Activated T-helper 2 cell treated with anti-CD3 and anti-CD28 coated beads, Interferon-gamma antibody, Interleukin-2, Interleukin-4, amounts not matched to agents 10 μg/mL and 5 μg/mL and 100 μg/mL, durations not matched to agents 14 hours and 24 hours and 36 hours (primary cell): ENCODE measurements at places on chromosomes 4 and X.
A peak's percentile ranks its signal among the peaks of the same experiment; 100 is the strongest.

DNA sequence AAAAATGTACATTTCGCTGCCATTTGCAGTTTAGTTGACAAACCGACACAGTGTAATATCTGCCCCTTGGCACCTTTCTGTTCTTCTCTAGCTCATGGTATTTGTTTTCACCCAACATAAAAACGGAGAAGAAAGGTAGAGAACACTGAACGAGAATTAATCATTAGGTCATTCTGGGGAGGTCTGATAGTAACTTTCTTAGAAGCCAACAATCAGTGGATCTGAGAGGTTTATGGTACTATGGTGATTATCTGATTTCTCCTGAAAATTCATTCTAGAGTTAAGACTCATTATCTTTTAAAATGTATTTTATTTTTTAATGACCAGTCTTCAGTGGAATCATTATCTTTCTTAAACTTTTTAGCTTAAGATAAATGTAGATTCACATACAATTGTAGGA is 8.5 kb downstream of the RAPGEF2 start:
- H3K4me1 ChIP-seq = peaks cover 34% of the 10 kb centered on the region
- no peak overlapping the region for H3K4me3 ChIP-seq
- no peak for DNase-seq
- H3K36me3 ChIP-seq = peaks cover 4% of the 10 kb centered on the region

- no peak for DNase-seq
- H3K36me3 ChIP-seq = no peaks in the 10 kb centered on the region
- H3K27ac ChIP-seq = no peak overlapping the region
- no peaks in the 10 kb centered on the region for H3K27me3 ChIP-seq
- H3K4me1 ChIP-seq = no peaks in the 10 kb centered on the region
- H3K4me3 ChIP-seq = no peak overlapping the region
Measured at GRCh38 chr4:29549342-29549741, 1170.8 kb upstream of the PCDH7 start.

DNA sequence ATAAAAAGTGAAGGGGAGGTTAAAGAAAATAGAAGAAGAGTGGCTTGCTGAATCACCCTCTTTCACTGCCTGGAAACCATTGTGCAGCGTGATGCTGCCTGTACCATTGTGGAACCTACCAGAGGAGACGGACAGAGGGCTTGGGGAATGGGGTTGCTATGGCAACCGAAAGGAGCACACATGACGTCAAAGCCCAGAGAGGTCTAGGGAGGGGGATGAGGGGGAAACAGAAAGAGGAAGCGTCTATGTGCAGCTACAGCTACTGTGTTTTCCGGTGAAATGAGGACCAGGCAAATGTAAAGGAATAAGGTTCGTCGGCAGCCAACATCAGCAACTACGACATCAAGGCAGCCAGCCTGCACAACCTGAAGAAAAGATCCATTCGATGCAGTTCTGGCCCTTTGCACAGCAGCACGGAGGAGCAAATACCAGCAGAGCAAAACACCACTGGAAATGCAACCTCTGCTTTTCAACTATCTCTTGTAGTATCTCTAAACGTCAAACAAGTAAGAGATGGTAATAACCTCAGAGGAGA is at the start of gene MAPK10:
Gene MAPK10, minus strand, starts transcription at position 110 of the 535 bp plus-strand sequence.
- no peaks in the 10 kb centered on the region for H3K36me3 ChIP-seq
- peaks cover 12% of the 10 kb centered on the region for H3K27me3 ChIP-seq
- H3K4me3 ChIP-seq = peak within 1 kb of the TSS; percentile 72
- peak; percentile 64 for DNase-seq
- H3K4me1 ChIP-seq = peaks cover 12% of the 10 kb centered on the region

GRCh38 chrX:37800717-37801116 is 20.9 kb downstream of the CYBB start:
- H3K4me3 ChIP-seq = no peak overlapping the region
- DNase-seq = no peak
- no peak overlapping the region for H3K27ac ChIP-seq
- H3K36me3 ChIP-seq = no peaks in the 10 kb centered on the region
- peaks cover 2% of the 10 kb centered on the region for H3K4me1 ChIP-seq

GRCh38 chr4:8468746-8469535 is 28.4 kb downstream of the TRMT44 start:
- no peaks in the 10 kb centered on the region for H3K27me3 ChIP-seq
- H3K36me3 ChIP-seq = peaks cover 27% of the 10 kb centered on the region
- DNase-seq = peak; percentile 29
- no peaks in the 10 kb centered on the region for H3K4me1 ChIP-seq
- H3K4me3 ChIP-seq = no peak overlapping the region
- H3K27ac ChIP-seq = no peak overlapping the region

GRCh38 chr4:11505221-11505971 is 76.7 kb upstream of the HS3ST1 start:
- peak; percentile 11 for DNase-seq
- H3K27me3 ChIP-seq = peaks cover 2% of the 10 kb centered on the region
- H3K4me3 ChIP-seq = no peak overlapping the region
- peak overlapping the region; percentile 58 for H3K27ac ChIP-seq
- H3K4me1 ChIP-seq = peaks cover 32% of the 10 kb centered on the region
- peaks cover 3% of the 10 kb centered on the region for H3K36me3 ChIP-seq

- no peak overlapping the region for H3K27ac ChIP-seq
- H3K36me3 ChIP-seq = no peaks in the 10 kb centered on the region
- no peak for DNase-seq
- H3K27me3 ChIP-seq = no peaks in the 10 kb centered on the region
Measured at GRCh38 chr4:21507439-21507838, 441.1 kb downstream of the KCNIP4 start.

- H3K27ac ChIP-seq = no peak overlapping the region
- H3K4me3 ChIP-seq = no peak overlapping the region
- no peak for DNase-seq
- H3K27me3 ChIP-seq = no peaks in the 10 kb centered on the region
- no peaks in the 10 kb centered on the region for H3K36me3 ChIP-seq
Measured at GRCh38 chr4:186775902-186776301, 52.2 kb upstream of the FAT1 start.

- H3K27me3 ChIP-seq = no peaks in the 10 kb centered on the region
- H3K36me3 ChIP-seq = no peaks in the 10 kb centered on the region
- H3K4me3 ChIP-seq = no peak overlapping the region
- no peak for DNase-seq
- H3K4me1 ChIP-seq = no peaks in the 10 kb centered on the region
- no peak overlapping the region for H3K27ac ChIP-seq
Measured at GRCh38 chr4:66376396-66376795, 706.1 kb upstream of the EPHA5 start.

- H3K4me1 ChIP-seq = peaks cover 34% of the 10 kb centered on the region
- H3K36me3 ChIP-seq = peaks cover 7% of the 10 kb centered on the region
- DNase-seq = peak; percentile 31
- H3K27me3 ChIP-seq = no peaks in the 10 kb centered on the region
Measured at GRCh38 chrX:53435997-53436396, 1.8 kb upstream of the HSD17B10 start.

GRCh38 chr4:4871242-4871572 is 11.7 kb downstream of the MSX1 start:
- no peaks in the 10 kb centered on the region for H3K4me1 ChIP-seq
- no peak overlapping the region for H3K4me3 ChIP-seq
- DNase-seq = no peak

GRCh38 chr4:15233626-15234025 is 194.2 kb upstream of the C1QTNF7 start:
- peak overlapping the region; percentile 10 for H3K27ac ChIP-seq
- H3K36me3 ChIP-seq = no peaks in the 10 kb centered on the region
- DNase-seq = peak; percentile 20

DNA sequence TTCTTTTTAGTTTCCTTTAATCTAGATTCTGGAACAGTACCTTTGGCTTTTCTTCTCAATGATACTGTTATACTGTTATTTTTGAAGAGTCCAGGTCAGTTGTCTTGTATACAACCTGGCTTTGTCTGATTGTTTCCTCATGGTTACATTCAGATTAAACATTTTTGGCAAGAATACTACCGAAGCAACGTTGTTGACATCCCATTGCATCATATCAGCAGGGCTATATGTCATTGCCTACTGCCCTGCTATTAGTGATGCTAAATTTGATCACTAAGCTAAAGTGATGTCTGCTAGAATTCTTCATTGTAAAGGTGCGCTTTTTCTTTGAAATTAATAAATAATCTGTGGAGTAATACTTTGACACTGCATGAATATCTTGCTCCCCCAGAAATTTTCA is 5.8 kb upstream of the ATP1B4 start:
- no peaks in the 10 kb centered on the region for H3K27me3 ChIP-seq
- no peaks in the 10 kb centered on the region for H3K36me3 ChIP-seq
- no peak overlapping the region for H3K4me3 ChIP-seq
- H3K4me1 ChIP-seq = peaks cover 6% of the 10 kb centered on the region
- no peak overlapping the region for H3K27ac ChIP-seq

DNA sequence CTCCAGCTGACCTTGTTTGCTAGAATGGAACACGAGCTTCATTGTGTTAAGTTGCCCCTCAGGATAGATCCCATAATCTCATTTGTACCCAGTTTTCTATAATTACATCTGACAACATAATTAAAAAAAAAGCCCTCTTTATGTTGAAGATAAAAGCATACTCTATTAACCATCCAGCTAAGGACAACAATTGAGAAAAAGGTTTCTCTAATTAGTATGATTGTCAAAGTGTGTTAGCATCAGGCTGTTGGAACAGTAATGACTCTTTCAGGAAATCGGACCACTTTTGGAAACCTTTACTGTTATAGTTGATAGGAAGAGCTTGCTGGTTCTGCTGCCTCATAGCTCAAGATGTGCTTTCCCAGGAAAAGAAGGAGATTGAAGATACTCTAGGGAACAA is 172.6 kb downstream of the FHIP1A start:
- H3K36me3 ChIP-seq = no peaks in the 10 kb centered on the region
- no peaks in the 10 kb centered on the region for H3K4me1 ChIP-seq
- H3K4me3 ChIP-seq = no peak overlapping the region
- H3K27me3 ChIP-seq = peaks cover 5% of the 10 kb centered on the region
- no peak overlapping the region for H3K27ac ChIP-seq

DNA sequence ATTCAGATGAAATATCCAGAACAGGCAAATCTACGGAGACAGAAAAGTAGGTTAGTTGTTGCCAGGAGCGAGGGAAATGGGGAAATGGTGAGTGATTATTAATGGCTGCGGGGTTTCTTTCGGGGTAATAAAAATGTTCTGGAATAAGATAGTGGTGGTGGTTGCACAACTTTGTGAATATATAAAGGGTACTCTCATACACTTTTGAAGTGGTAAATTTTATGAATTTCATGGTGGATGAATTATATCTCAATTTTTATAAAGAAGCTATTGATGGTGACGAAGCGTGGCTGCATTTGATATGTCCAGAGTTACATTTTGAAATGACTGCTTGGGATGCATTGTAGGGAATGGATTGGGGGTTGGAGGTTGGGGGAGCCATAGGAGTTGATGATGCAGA is 16.3 kb downstream of the FAM47E start:
- H3K4me3 ChIP-seq = no peak overlapping the region
- peaks cover 11% of the 10 kb centered on the region for H3K27me3 ChIP-seq
- no peaks in the 10 kb centered on the region for H3K36me3 ChIP-seq

- no peak for DNase-seq
- no peaks in the 10 kb centered on the region for H3K27me3 ChIP-seq
- H3K27ac ChIP-seq = no peak overlapping the region
- no peaks in the 10 kb centered on the region for H3K36me3 ChIP-seq
- no peaks in the 10 kb centered on the region for H3K4me1 ChIP-seq
Measured at GRCh38 chr4:137651128-137651527, 118.8 kb upstream of the PCDH18 start.

GRCh38 chr4:71095141-71095540 is 101.7 kb downstream of the DCK start:
- H3K4me3 ChIP-seq = no peak overlapping the region
- DNase-seq = no peak
- H3K27me3 ChIP-seq = no peaks in the 10 kb centered on the region
- no peak overlapping the region for H3K27ac ChIP-seq
- H3K4me1 ChIP-seq = peaks cover 6% of the 10 kb centered on the region
- H3K36me3 ChIP-seq = no peaks in the 10 kb centered on the region

GRCh38 chr4:39932776-39933402 is 44.8 kb downstream of the PDS5A start:
- no peak for DNase-seq
- peaks cover 43% of the 10 kb centered on the region for H3K4me1 ChIP-seq
- H3K4me3 ChIP-seq = peak overlapping the region; percentile 21
- peaks cover 39% of the 10 kb centered on the region for H3K36me3 ChIP-seq

DNA sequence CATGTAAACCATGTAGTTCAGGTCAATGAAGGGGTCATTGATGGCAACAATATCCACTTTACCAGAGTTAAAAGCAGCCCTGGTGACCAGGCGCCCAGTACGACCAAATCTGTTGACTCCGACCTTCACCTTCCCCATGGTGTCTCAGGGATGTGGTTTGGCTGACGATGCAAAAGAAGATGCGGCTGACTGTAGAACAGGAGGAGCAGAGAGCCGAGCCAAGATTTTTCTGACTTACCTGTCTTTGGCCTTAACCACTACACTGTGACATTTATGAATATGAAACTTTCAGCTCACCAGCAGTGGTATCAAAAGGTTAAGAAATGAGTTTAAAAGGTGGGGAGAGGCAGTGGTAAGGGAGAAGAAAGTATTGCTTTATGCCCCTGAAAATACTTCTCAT is 309.8 kb downstream of the BCOR start:
- no peak overlapping the region for H3K4me3 ChIP-seq
- H3K27ac ChIP-seq = no peak overlapping the region
- H3K36me3 ChIP-seq = no peaks in the 10 kb centered on the region
- H3K4me1 ChIP-seq = no peaks in the 10 kb centered on the region

DNA sequence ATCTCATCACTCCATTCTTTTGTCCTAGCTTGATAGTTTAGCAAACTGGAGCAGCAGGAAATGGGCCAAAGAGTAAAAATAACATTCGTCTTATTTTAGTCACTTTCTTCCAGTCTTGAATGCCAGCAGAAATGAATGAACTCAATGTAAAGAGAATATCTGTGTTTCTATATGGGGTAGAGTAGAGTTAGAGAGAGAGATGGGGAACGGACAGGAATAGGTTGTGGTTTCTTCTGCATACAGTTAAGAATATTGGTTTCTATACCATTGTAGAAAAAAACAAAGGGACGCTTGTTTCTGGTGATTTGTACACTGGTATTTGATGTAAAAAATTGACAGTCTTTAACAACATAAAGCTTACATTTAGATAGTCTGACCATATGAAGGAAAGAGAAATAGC is 8.9 kb downstream of the GPR174 start:
- H3K4me1 ChIP-seq = peaks cover 62% of the 10 kb centered on the region
- no peak for DNase-seq

DNA sequence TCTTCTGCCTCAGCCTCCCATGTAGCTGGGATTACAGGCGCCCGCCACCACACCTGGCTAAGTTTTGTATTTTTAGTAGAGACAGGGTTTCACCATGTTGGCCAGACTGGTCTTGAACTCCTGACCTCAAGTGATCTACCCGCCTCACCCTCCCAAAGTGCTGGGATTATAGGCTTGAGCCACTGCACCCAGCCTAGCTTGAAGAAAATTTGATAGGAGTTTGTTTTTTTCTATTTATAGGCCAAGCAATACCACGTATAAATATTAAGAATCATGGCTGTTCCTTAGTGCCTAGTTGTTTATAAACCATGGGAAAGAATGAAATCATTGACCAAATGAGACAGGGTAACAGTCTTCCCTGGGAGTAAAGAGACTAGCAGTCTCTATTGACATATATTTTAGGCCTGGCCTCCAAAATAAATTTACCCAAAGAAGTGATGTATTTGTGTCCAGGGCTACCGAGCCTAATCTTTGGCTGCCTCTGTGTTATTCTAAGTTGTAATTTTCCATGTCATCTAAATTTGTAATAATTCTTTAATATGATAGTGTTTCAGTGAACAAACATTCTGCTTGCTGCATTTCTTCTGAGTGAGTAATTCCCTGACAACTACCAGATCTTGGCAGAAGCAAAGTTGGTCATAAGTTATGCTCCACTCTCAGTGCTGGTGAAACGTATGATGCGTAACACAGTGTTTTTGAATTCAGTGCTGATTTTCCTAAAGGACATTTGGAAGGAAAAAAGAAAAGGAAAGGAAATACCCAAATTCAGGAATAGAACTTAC is 10.3 kb downstream of the PKD2 start:
- DNase-seq = no peak
- no peaks in the 10 kb centered on the region for H3K27me3 ChIP-seq
- peaks cover 19% of the 10 kb centered on the region for H3K4me1 ChIP-seq
- H3K27ac ChIP-seq = no peak overlapping the region
- peaks cover 44% of the 10 kb centered on the region for H3K36me3 ChIP-seq
